NCI-H446 (cell line): ENCODE measurements at places on chromosomes 5 and 9.

DNA sequence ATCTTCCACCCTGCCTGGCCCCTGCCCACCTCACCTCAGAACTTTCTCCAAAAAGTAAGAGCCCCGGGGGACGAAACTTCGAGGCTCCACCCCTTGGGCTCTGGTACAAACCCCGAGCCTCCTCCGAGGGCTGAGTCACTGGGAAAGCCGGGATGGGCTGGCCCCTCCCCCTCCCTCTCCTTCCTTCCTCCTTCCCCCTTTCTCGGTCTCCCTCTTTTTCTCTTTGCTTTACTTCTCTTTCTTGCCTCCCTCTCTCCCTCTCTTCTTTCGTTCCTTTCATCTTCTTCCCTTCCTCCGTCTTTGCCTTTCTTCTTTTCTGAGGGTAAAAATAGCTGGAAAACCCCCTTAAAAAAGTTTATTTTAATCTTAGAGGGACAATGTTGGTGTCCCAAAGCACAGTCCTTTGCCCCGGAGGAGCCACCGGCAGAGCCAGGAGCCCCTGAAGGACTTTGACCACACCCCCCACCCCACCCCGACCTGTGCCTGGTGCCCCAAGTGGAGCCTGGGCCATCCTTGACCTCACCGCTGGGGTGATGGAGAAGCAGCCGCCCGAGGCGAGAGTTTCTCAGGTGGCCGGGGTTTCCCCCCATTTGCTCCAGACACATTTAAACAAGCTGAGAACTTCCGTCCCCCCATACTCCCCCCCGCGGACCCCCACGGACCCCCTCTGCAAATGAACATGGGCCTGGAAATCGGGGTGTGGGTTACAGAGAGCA lies 5.7 kb upstream of the NOTCH1 start:
- DNase-seq = no peak

DNA sequence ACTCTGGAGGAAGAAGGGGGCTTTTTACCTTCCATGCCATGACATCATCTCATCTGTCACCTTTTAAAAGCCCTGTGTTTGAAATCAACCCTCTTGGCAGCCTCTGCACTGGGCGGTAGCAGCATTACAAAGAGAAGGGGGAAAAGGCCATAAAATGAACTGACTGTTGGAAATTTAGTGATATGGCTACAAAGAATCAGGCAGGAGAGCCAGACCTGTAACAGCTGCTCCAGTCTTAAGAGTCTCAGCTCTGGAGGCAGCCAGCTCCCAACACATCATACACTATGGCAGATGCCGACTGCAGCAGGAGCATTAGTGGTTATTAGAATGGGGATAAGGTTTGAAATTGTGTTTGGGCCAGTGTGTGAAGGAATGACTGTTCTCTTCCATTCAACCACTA lies 257.5 kb downstream of the DMAC1 start:
- DNase-seq = no peak

GRCh38 chr5:177328545-177329231 lies 17.0 kb upstream of the MXD3 start:
- no peak for DNase-seq

DNA sequence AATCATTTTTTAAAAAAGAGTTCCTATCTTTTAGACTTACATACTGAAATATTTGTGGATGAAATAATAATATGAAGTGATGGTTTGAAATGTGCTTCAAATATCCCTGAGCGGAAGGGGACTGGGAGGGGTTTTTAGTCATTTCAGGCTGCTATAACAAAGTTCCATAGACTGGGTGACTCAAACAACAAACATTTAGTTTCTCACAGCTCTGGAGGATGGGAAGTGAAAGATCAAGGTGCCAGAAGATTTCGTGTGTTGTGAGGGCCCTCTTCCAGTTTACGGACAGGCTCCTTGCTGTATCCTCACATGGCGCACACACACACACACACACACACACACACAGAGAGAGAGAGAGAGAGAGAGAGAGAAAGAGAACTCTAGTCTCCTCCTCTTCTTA lies 27.1 kb upstream of the TEX10 start:
- DNase-seq = no peak

- no peak for DNase-seq
These were observed 338.1 kb upstream of the ATP10B start for GRCh38 chr5:161190086-161190485.

GRCh38 chr5:111345731-111346130 lies 121.5 kb downstream of the CAMK4 start:
- no peak for DNase-seq

DNA sequence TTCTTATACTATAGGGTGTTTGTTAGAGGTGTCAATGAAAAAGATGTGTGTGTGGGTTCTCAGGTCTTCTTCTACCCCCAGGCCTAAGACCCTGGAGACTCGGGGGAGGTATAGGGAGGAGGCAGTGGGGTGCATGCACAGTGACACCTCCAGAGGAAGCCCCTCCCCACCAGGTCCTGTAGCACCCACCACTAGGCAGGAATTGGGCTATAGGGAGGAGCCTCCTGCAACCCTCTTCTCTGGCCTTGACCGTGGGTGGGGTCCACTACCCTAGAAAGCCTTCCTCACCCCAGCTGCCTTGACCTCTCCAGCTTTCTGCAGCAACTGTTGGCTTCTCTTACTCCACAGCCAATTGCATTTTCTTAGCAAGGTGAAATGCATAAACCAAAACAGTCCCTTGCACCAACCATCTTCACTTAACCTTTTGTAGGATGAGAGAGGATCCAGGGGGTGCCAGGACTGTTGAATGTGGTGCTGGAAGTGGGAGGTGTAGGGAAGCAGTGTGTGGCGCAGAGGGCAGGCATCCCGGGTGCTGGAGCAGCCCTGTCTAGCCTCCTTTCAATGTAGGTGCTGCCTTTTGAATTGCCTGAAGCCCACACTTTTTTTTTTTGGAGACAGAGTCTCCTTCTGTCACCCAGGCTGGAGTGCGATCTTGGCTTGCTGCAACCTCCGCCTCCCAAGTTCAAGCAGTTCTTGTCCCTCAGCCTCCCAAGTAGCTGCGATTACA lies 128.5 kb downstream of the RGS3 start:
- no peak for DNase-seq

- DNase-seq = no peak
These were observed 14.3 kb downstream of the CDK20 start for GRCh38 chr9:87959916-87960581.

GRCh38 chr9:98380065-98380681 lies 124.7 kb upstream of the TBC1D2 start:
- no peak for DNase-seq

DNA sequence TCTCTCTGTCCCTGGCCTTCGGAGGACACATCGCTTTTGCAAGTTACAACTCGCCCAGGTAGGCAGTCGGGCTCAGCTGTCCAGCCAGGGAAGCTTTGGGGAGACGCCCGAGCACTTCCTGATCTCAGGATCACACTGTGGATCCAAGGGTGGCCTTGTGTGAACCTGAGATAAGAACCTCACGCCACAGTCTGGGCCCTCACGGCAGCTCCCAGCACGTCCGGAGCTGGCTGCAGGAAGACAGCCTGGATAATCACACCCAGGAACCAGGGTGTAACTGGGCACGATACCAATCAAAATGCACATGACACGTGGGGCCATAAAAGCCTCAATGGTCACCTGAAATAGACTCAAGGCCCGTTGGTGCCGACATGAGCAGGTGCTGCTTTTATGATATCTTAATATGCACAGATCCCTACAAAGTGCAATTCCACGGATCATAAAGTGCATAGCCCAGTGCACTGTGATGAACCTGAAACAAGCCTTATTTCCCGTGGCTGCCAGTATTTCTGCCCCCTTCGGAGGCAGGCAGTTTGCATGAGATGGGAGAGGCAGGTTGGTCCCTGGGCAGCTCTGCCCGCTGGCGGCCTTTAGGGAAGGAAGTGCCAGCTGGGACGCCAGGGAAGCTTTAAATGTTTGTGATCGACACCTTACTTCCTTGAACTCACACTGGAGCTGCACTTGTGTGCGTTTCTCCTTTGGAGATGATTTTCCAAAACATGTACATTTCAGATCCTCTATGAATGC lies 14.5 kb downstream of the SLC6A18 start:
- no peak for DNase-seq

DNA sequence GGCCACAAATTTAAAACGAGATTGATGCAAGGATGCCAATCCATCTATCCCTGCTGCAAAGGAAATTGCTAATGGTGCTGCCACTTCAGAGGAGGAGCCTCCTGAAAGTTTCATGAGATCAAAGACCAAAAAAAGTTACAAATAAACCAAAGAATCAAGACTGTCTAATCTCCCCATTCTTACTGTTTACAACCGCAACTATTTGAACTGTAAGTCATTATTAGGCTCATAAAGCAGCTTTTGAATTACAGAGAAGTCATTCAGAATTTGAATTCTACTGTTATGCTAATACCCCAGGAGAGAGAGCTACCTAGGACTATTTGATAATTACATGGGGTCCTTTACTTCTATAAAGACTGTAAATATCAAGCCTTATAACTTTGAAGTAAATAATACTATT lies 1613.6 kb upstream of the WWC1 start:
- DNase-seq = no peak

DNA sequence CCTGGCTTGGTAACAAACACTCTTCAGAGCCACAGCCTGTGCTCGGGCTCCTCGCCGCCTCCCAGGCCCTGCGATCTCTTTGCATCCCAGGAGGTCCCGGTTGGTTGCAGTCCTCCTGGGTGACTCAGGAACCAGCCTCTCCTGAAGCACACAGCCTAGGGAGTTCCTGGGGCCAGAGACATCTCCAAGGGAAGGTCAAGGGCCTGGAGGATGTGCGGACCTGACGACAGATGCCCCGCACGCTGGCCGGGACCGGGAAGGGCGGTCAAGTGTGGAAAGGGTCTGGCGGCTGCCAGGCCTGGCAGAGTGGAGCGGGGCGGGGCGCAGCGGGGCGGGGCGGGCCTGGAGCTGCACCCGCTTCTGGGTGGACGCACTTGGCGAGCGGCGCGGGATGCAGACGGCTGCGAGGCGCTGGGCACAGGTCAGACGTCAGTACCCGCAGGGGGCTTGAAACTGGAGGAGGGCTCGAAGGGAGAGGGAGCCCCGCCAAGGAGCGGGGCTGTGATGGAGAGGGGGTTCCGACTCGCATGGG lies 45.0 kb upstream of the PRSS3 start:
- no peak for DNase-seq

DNA sequence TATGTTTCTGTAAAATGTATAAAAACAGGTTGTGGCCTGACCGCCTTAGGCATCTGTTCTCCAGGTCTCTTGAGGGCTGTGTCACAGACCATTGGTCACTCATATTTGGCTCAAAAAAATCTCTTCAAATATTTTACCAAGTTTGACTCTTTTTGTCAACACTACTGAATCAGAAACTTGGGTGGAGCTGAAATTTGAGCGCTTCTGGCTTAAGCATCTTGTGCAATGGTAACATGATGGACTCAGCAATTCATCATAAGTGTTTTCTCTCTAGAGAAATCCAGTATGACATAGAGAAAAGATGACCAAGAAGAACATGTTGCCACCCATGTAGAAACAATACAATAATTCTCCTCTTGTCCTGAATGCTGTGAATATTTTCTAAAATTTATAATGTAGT lies 387.9 kb downstream of the MAT2B start:
- no peak for DNase-seq

- no peak for DNase-seq
These were observed 68.2 kb upstream of the SMIM15 start for GRCh38 chr5:61230492-61230891.

DNA sequence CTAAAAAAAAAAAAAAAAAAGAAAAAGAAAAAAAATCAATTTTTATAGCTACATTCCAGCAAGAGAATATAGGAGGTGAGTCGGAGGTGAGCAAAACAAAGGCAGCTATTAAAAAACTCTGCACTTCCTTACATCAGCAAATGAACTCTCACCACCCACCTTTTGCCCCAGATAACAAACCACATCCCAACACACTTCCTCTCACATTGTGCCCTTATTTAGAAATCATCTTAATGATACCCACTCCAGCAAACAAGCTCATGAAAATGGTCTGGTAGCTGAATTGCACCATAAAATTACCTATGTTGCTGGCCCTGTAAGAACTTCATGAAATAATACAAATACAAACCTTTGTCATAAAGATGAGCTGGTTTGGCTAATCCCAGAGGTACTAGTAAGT lies 82.9 kb downstream of the CEMIP2 start:
- DNase-seq = no peak
